ENCODE measurements at places on chromosomes 12 and 14.

GRCh38 chr12:96155781-96156180 lies 38.4 kb upstream of the ELK3 start:
- DNase-seq, result no peak

- DNase-seq, result peak; percentile 85
These were observed 39.2 kb downstream of the NFKBIA start for GRCh38 chr14:35365130-35366055.

GRCh38 chr12:62957233-62957953 lies 22.4 kb upstream of the PPM1H start:
- peak; percentile 11 for DNase-seq

DNA sequence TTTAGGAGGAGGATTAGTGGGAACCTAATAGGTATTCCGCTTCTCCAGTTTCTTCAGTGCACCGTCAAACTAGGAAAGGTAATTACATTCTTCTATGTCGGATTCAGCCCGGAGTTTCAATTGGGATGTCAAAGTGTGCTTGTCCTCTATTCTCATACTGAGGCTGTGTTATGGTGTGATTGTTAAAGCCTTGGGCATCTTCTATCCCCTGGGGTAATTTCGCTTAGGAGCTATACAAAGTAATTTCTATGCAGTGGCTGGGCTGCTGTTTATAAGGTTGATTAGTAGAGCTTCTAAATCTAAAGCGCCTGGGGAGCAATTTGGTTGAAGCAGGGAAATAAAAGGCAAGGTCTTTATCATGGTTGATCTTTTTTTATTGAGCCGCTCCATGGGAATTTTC lies 399.6 kb downstream of the ZFP36L1 start:
- no peak for DNase-seq

- peak; percentile 49 for DNase-seq
These were observed at the start of gene CD9 for GRCh38 chr12:6200256-6201212. Gene CD9 (plus strand): TSS chr12:6200400. CDS start chr12:6200500, 100 bp downstream.

- peak; percentile 71 for DNase-seq
These were observed 33.6 kb downstream of the CMKLR1 start for GRCh38 chr12:108305520-108305919.

GRCh38 chr12:108797677-108798076 lies 59.7 kb downstream of the SSH1 start:
- no peak for DNase-seq

DNA sequence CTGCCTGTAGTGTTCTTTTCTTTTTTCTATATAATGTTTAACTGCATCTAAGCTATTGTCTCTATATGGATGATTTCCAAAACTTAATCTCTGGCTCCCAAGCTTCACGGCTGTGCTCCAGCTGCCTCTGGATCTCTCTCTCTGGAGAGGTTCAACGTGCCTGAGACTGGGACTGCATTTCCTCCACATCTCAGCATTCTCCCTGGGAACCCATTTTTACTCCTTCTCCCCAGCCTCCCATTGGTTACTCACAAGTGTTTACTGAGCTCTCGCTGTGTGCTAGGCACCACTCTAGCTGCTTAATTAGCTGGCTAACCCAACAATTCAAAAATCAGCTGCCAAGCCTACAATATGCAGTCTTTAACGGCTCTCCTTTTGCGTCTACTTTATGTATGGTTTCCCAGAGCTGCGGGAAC lies 34.7 kb downstream of the FBXL14 start:
- peak; percentile 27 for DNase-seq

DNA sequence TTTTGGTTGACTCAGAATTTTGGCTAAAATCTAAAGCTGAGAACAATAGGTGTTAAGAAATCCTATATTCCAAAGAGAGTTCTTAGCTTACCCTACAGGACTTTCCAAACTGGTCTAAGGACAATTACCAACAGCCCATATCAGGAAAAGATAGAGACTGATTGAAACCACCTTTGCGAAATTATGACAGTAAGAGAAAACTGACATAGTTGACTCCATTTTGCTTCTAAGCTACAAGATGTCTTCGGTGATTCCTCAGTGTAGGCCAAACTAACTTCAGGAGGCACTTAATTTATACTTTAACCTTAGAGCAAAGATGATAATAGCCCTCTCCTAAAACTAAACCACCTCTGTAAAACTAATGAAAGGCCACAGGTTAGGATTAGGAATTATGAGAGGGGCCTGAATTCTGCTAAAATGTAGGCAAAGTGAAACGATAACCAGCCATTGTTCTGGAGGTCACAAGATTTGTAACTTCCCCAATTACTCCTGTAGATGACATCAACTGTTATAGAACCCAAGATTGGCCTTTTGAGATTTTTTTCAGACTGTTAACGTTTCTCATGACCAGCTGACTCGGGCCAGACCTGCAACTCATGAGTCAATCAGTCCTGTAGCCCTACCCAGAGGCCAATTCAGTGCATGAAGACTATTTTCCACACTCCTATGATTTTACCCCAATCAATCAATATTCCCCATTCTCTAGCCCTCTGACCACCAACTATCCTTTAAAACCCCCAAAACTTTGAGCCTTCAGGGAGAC lies 43.0 kb downstream of the KLRG1 start:
- DNase-seq, result no peak

- DNase-seq, result peak; percentile 100
These were observed 43.5 kb downstream of the SYNE2 start for GRCh38 chr14:63896278-63896720.

DNA sequence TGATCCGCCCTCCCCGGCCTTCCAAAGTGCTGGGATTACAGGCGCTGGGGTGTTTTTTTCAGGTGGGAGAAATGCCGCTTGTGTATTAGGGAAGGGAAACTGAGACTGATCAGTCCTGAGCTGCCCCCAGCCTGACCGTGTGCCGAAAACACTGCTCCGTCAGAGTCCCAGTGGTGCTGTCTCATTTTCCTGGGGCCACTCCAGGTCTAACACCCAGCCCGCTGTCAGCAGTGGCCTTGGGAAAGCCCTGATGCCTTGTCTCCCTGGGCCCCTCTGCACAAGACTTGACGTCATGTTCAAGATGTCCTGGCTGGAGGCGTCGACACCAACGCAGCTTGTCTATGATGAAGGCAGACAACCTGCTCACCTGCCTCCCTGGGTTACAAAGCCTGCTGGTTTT lies 165.9 kb downstream of the RBM19 start:
- DNase-seq, result no peak

- DNase-seq, result no peak
These were observed 17.2 kb downstream of the TRPV4 start for GRCh38 chr12:109815757-109816617.
